Central memory CD8-positive, alpha-beta T cell (primary cell): ENCODE measurements at places on chromosomes 11 and 22.

DNA sequence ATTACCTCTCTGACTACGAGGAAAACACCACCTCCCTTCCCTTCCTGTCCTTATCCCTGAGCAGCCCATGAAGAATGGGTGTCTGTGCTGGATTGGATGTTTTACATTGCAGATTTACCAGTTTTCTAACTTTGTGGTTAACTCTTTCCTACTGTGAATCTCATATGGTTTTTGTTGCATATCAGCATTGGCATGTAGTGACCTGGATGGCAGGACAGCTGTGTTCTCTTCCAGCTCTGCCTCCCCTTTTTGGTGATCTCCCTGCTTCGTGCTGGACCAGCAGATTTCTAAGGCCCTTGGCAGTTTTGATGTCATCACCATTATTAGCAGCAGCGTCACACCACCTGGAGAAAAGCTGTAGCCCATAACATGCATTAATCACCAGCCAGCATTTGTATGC lies 26.7 kb downstream of the OR6Q1 start:
- no peak for DNase-seq

- DNase-seq: no peak
Measured at GRCh38 chr11:75632450-75632849, 36.4 kb downstream of the MAP6 start.

DNA sequence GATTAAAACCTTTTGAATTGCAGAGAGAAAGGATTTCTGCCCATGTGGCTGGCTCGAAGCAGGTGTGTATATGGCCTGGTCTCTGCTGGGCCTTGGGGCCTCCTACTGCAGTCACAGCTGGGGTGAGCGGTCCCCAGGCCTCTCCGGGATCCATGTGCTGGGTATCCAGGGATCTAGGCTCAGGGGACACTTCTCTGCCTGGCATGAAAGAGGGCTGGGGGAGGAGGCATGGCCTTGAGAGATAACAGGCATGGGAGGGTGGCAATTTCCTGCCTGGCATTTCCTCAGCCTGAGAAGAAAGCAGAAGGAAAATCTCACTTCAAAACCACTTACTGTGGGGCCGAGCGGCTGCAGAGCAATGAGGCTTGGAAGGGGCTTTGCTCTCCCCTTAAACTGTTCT lies 20.3 kb upstream of the PARVG start:
- DNase-seq: no peak

DNA sequence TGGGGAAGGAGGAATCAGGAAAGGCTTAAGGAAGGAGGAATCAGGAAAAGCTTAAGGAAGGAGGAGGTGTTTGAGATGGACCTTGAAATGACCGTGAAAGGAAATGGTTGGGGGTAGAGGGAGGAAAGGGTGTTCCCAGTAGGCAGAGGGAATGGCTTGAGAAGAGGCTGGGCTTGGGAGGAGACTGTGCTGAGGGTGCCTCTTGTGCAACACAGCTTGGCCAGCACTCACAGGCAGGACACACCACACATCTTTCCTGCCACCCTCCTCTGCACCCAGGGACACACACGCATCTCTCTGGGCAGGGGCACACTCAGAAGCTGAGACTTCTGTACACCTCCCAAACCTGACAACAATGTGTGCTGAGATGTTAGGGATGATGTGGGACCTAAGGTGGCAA lies 151.4 kb downstream of the FBXO7 start:
- no peak for DNase-seq

DNA sequence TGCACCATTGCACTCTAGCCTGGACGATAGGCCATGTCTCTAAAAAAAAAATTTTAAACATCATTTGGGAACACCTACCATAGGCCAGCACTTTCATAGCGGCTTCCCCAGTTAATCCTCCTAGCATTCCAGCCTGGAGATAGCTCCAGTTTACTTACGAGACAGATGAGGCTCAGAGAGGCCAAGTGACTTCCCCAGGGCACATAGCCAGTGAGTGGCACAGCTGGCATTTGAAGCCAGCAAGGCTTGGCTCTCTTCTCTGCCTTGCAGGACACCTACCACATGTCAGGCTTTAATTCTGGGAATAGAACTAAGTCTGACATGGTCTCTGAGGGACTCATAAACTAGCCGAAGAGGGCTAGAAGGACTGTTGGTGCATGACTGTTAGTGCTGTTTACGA lies 4.9 kb upstream of the TAGLN start:
- DNase-seq: no peak

- no peak for DNase-seq
Measured at GRCh38 chr11:70729949-70730348, 331.6 kb downstream of the CTTN start.

DNA sequence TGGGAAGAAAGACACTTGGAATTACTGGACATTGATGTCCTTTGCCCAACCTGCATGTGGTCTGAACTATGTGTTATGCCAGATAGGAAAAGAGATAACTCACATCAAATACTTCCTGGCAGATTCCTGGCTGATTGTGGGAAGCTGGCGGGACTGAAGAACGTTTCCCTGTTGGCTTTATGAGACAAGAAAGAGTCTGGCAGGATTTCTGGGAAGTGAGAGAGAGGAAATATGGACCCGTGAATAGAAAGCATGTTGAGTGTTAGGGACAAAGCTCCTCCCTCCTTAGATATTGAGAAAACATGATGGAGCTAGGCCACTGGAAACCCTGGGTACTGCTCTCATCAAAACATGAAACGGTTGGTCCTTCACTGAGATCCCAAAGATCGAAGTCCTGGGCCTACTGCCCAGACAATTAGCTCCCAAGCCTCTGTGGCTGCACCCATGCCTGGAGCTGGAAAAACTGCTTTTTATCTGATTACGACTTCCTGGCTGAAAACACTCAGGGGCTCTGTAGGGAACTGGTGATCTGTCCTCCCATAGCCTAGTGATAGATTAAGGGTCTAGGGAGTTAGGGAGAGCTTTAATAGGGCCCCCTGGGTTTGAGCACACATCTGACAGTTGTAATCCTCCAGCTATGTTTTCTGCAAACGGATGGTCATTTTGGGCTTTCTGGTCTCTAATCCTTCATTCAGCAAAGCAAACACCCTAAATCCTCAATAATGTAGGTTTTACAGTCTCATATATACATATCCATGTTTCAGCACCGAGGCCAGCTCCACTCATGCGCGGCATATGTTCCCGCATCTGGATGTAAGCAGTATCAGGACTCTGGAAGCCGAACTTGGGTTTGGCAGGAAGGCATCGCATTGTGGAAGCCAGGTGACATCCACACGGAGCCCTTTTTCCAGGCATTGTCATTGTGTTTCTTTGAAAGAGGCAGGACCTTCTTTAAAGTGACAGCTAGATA lies 6.1 kb upstream of the B3GAT1 start:
- DNase-seq: no peak

DNA sequence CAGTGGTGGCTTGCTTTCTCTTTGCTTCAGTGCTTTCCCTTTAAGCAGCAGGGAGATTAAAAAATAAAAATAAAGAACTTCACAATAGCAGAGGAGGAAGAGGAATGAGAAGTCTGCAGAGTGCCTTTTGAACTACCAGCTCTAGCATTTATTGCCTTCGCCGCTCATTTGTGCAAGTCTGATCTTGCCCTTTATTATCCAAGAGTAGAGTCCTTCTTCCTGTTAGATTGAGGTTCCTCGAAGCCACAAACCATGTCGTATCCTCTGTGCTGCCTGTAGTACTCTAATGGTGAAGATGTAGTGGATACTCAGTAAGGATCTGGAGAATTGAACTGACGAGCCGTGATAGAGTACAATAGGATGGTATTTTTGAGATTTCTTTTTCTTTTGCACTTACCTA lies 101.2 kb upstream of the RAG2 start:
- DNase-seq: no peak

GRCh38 chr11:116962108-116962507 lies 124.7 kb upstream of the APOA1 start:
- no peak for DNase-seq
